Camera-type eye (tissue), 1 donor: ENCODE measurements at places on chromosomes 3 and 15. TPM values are rescaled to one million over a fixed set of nuclear protein-coding genes. Genes with fewer than 3 reads are reported as not detected.

The SOX2 gene
- total RNA-seq, result 128 TPM

The VGLL3 gene
- total RNA-seq, result 20.8 TPM

The EXD1 gene
- total RNA-seq, result not detected

The PCSK6 gene
- 48.1 TPM for total RNA-seq

The ISL2 gene
- total RNA-seq, result 9.6 TPM

The FGF7 gene
- 15.6 TPM for total RNA-seq

The SLC12A1 gene
- 2.1 TPM for total RNA-seq

The ACOX2 gene
- total RNA-seq, result 22.8 TPM

The PATL2 gene
- total RNA-seq, result 0.49 TPM

The GATA2 gene
- 3.1 TPM for total RNA-seq

The CRYGS gene
- total RNA-seq, result 2,965 TPM

The PRSS50 gene
- total RNA-seq, result 1.2 TPM

The SNX22 gene
- 1.1 TPM for total RNA-seq

The OXTR gene
- total RNA-seq, result 1.4 TPM

The LSM3 gene
- 11.1 TPM for total RNA-seq

The KBTBD13 gene
- not detected for total RNA-seq

The STAC gene
- 13.7 TPM for total RNA-seq

The PIGX gene
- total RNA-seq, result 42.7 TPM

The TEX55 gene
- not detected for total RNA-seq

The CTDSPL gene
- total RNA-seq, result 25.8 TPM

The C3orf85 gene
- total RNA-seq, result not detected

The TMEM158 gene
- 4.3 TPM for total RNA-seq

The GALNT15 gene
- total RNA-seq, result 12.4 TPM

The CPN2 gene
- total RNA-seq, result not detected

The ZBED2 gene
- total RNA-seq, result 0.49 TPM

The CIAO2A gene
- total RNA-seq, result 42.2 TPM

The NDUFB5 gene
- 112 TPM for total RNA-seq

The EPHA6 gene
- 22.0 TPM for total RNA-seq

The ADAMTSL3 gene
- total RNA-seq, result 44.9 TPM

The ARPP21 gene
- total RNA-seq, result 22.7 TPM

The GPR87 gene
- 1.3 TPM for total RNA-seq

The EFHB gene
- 1.8 TPM for total RNA-seq

The DNAH12 gene
- total RNA-seq, result 0.71 TPM

The CHL1 gene
- 78.5 TPM for total RNA-seq

The GPR15 gene
- total RNA-seq, result not detected

The TRA2B gene
- total RNA-seq, result 473 TPM

The EIF2B5 gene
- 44.0 TPM for total RNA-seq

The PLCH1 gene
- 35.0 TPM for total RNA-seq

The ENTPD3 gene
- total RNA-seq, result 1.7 TPM

The SLC9C1 gene
- 1.5 TPM for total RNA-seq

The BLM gene
- 5.5 TPM for total RNA-seq

The TBC1D21 gene
- total RNA-seq, result not detected

The RASA2 gene
- total RNA-seq, result 34.7 TPM

The ECE2 gene
- 2.0 TPM for total RNA-seq
